T-helper 9 cell (primary cell): ENCODE measurements at places on chromosomes 11 and 22.

DNA sequence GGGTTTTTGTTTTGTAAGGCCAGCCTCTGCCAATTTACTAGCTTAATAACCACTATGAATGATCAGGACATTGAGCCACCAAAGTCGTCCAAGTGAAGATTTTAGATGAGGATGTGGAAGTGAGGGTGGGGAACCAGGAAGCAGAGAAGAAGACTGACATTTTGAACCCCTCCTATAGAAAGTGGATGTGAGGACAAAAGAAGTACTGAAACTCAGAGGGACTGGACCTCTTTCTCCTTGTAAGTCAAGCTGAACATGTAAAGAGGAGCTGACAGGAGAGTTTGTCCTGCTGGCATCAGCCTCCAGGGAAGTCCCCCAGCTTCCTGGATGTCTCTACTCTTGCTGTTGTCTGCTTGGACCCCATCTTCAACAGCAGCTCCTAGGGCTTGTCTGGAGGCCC lies 338.2 kb upstream of the NCAM1 start:
- DNase-seq: no peak

DNA sequence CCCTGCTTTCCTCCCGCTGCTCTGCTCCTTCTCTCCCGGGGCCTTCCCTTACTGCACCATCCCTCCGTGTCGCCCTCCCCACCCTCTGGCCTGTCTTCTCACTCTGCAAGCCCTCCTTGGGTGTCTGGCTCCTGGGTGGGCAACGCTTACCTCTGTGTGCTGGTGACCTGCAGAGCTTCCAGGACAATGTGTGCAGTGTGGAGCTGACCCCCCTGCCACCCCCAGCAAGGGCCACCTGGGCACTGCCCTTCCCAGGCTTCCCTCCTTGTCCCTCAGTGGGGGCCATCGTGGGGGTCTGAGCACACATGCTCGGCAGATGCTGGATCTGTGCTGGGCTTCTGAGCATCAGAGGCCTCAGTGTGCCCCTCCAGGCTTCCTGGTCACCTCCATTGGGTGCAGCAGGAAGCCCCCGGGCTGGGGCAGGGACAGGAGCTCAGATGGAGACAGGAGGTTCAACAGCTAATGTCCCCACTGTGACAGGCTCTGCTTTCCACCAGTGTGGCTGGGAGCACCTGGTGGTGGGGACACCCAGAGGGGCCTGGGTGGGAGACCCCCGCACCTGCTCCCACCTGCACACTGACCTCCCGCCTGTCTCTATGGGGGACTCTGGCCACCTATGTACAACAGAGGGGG lies 7.8 kb upstream of the BRSK2 start:
- DNase-seq: no peak

DNA sequence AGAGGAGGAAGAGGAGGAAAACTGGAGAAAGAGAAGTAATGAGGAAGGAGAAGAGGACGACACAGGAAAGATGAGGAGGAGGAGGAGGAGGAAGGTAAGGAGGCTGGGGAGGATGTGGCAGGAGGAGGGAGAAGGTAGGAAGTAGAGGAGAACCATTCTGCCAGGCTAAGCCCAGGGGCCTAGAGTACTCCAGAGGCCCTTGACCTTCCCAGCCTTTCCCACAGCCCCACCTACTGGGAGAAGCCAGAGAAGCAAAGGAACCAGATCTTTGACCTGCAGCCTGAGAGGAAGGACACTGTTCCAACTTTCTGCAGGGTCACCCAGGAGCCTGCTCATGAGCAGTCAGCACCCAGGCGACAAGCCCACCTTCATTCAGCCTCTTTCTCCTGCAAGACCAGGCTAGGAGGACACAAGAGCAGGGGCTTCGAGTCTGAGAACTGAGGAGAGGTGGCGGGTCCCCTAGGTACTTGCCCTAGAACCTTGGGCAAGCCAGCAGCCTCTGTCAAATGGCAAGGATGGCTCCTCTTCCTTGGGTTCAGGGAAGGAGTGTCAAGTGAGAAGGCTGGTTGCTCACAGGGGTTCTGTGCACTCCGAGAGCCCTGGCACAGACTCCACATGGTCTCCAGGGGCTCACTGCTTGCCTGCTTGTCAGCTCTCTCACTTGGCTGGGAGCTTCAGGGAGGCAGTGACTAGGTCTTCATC lies 27.9 kb upstream of the OAF start:
- DNase-seq: no peak

DNA sequence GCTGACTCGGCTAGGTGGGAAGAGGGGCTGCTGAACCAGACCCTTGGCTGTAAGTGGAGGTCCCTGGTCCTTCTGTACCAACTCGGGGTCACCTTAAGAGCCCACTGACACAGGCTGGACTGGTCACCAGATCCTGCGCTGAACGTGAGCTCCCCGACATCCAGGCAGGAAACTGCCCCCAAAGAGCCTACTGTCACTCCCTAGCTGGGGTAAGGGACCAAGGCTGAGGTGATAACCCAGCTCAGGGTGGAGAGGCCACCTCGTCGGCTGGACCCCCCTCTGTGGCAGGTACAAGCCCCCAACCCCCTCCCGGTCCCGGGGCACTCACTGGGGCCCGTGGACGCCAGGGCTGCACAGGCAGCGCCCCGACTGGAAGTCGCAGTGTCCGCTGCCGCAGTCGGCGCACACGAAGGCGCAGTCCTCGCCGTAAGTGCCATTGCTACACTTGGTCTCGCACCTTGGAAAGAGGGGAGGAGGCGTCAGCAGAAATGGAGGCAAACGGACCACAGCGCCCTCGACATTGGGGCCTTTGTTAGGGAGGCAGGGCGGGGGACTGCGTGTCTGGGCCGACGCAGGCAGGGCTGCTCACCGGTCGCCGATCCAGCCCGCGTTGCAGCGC lies 7.4 kb downstream of the SCARF2 start:
- no peak for DNase-seq

DNA sequence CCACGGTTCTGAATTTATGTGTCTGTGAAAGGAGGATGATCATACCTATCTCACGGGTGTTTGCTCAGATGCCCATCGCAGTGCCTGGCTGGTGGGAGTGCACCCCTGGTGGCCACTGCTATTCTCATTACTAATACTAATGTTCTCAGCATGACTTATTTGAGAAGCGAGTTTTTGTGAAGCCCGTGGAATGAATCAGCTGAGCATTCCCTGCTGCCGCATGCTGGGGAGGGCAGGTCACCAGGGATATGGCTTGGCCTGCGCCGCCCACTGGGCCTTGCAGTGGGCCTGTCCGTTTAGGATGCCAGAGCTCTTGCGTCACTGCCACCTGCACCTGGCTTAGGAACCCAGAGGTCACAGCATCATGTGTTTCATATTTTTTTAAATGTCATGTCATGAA lies 16.9 kb downstream of the CTTN start:
- DNase-seq: no peak

DNA sequence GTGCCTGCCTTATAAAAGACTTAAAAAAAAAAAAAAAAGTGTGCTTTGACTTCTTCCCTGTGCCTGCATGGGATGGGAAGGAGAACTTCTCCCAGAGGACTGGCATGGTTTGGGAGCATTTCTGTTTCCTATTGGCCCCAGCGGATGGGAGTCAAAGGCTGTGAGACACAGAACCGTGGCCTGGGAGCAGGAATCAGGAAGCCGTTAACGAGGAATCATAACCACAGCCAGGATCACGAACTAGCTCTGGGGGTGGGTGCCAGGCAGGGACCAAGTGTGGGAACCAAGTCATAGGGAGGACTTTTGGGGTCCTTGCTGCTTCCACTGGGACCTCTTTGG lies 526 bp downstream of the C1QTNF6 start:
- DNase-seq: no peak
